CD4-positive, CD25-positive, alpha-beta regulatory T cell (primary cell): ENCODE measurements at places on chromosomes 16 and 17.

DNA sequence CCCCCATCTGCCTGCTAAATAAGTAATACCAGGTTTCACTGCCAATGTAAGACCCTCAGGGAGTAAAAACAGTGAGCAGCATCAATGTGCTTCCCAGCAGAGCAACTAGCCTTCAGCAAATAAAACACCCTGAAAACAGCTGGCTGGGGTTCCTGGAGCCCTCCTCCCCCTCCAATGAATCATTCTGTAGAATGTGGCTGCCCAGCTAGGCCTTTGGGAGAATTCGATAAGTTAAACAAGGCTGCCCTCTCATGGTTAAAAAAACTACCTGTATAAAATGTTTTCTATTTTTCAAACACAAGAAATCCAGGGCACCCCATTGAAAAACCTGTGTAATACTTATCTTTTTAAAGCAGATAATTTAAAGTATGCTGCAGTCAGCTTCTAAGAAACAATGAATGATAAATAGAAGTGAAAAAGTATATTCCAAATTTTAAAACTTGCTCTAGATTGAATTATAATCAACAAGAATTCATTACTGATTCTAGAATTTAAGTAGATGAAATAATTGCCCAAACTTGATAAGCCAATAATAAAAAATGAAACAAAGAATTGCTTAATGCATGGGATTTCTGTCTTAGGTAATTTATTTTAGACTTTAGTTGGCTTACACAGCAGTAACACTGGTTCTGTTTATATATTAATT, 9.4 kb upstream of the TOM1L1 start:
- H3K36me3 ChIP-seq: no peaks in the 10 kb centered on the region
- H3K4me1 ChIP-seq: no peaks in the 10 kb centered on the region
- H3K27ac ChIP-seq: no peak overlapping the region
- no peaks in the 10 kb centered on the region for H3K27me3 ChIP-seq

GRCh38 chr16:47035436-47035835, 62.0 kb upstream of the DNAJA2 start:
- H3K4me1 ChIP-seq: peaks cover 5% of the 10 kb centered on the region
- H3K27ac ChIP-seq: no peak overlapping the region
- no peaks in the 10 kb centered on the region for H3K36me3 ChIP-seq
- DNase-seq: no peak
- no peaks in the 10 kb centered on the region for H3K27me3 ChIP-seq

DNA sequence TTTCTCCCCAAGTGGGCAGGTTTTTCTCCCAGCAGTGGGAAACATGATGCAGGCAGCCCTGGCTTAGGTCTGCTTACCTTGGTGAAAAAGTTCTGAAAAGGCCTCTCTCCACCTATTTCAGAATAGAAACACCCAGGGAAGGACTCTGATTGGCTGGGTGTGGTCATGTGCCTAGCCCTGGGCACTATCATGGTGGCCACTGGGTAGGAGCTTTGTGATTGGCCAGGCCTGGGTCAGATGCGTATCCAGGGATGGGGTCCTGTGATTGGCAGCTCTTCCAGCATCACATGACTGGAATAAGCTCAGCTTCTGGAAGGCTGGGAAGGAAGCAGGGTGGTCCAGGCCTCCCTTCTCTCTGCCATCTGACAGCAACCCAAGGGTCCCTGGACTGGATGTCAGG, 53.5 kb downstream of the ZDHHC7 start:
- no peaks in the 10 kb centered on the region for H3K4me1 ChIP-seq
- no peaks in the 10 kb centered on the region for H3K36me3 ChIP-seq
- H3K27ac ChIP-seq: no peak overlapping the region
- H3K27me3 ChIP-seq: no peaks in the 10 kb centered on the region

GRCh38 chr17:36686123-36686669, 84.8 kb downstream of the MRM1 start:
- no peak for DNase-seq
- no peak overlapping the region for H3K27ac ChIP-seq
- no peaks in the 10 kb centered on the region for H3K27me3 ChIP-seq
- no peaks in the 10 kb centered on the region for H3K4me1 ChIP-seq
- H3K36me3 ChIP-seq: no peaks in the 10 kb centered on the region
- H3K4me3 ChIP-seq: no peak overlapping the region

GRCh38 chr16:22318690-22319358, 21.6 kb downstream of the POLR3E start:
- H3K36me3 ChIP-seq: peaks cover 70% of the 10 kb centered on the region
- no peak overlapping the region for H3K4me3 ChIP-seq
- H3K27me3 ChIP-seq: no peaks in the 10 kb centered on the region
- peak; percentile 57 for DNase-seq
- H3K27ac ChIP-seq: no peak overlapping the region

DNA sequence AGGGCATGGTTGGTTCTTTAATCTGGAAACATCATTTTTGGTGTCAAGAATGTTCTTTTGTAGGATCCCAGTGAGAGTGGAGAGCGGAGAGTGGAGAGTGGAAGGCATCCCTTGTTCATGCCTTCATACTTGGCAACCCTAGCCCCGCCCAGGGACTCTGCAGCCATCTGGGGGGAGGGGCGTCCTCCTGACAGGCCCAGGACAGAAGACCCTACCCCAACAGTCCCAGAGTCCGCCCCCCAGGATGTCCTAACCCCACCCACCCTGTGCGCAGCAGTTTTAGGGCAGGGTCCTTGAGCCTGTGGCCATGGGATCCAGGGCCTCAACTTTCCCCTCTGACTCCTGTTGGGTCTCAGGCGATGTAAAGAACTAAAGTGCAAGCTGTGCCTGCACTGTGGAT, 4.5 kb downstream of the SLC26A11 start:
- peaks cover 8% of the 10 kb centered on the region for H3K36me3 ChIP-seq
- no peak for DNase-seq

DNA sequence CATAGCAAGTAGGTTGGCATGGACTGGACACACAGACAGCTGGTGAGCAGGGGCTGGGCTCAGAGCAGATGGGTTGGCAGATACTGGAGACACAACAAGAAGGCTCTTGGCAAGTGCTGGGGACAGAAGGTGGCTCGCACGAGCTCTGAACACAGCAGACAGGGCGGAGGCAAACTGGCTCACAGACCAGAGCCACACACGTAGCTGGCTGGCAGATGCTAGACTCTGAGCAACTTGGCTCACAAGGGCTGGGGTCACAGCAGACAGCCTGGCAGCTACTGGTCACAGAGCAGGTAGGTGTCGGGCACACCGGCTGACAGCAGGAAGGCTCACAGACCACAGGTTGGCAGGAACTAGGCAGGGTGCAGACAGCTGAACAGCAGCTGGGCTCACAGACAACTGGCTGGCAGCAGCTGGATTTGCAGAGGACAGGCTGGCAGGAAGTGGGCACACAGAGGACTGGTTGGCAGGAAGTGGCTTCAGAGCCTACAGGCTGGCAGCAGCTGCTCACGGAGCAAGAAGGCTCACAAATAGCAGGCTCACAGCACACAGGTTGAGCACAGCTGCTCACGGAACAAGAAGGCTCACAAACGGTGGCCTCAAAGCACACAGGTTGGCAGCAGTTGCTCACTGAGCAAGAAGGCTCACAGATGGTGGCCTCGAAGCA, 725 bp downstream of the KRTAP16-1 start:
- peak overlapping the region; percentile 83 for H3K27ac ChIP-seq
- no peaks in the 10 kb centered on the region for H3K27me3 ChIP-seq
- H3K4me3 ChIP-seq: peak overlapping the region; percentile 49
- peak; percentile 93 for DNase-seq
- H3K4me1 ChIP-seq: peaks cover 55% of the 10 kb centered on the region

- H3K36me3 ChIP-seq: no peaks in the 10 kb centered on the region
- H3K4me3 ChIP-seq: peak overlapping the region; percentile 57
- DNase-seq: no peak
- peaks cover 18% of the 10 kb centered on the region for H3K4me1 ChIP-seq
Measured at GRCh38 chr17:75295201-75296158, 6.2 kb upstream of the SLC25A19 start.

GRCh38 chr16:89095491-89095951, 1.9 kb downstream of the ACSF3 start:
- no peak for DNase-seq
- peak overlapping the region; percentile 76 for H3K27ac ChIP-seq
- peaks cover 7% of the 10 kb centered on the region for H3K36me3 ChIP-seq
- no peaks in the 10 kb centered on the region for H3K27me3 ChIP-seq
- no peak overlapping the region for H3K4me3 ChIP-seq
- peaks cover 69% of the 10 kb centered on the region for H3K4me1 ChIP-seq

DNA sequence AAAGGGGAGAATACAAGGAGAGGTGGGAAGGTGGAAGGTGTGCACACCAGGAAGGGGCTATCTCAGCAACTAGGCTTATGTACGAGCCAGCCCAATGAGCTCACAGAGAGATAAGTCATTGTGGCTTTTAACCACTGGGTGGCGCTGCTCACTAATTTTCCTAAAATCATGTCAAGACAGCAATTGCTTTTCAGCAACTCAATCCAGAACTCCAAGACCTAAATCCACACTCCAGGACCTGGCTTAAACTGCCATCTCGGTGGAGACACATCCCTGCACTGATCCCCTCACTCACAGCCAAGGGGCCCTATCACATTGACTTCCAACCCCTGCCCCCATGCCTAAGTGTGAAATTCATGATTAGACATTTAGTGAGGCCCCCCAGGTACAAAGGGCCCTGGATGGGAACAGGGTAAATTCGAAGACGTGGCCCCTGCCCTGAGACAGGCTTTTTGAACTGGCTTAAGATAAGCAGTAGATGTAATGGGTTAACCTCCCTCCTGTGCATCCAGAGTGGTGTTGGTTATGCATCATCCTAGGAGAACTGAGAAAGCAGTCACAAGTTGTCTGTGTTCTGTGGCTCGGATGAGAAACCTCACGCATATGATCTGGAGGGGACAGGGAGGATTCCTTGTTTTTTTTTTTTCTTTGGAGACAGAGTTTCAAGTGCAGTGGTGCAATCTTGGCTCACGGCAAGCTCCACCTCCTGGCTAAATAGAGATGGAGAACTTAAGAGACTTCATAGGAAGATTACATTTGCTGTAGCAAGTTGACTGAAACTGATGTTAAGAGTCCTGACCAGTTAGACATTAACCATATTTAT, 11.5 kb downstream of the CCL16 start:
- DNase-seq: peak; percentile 72
- H3K36me3 ChIP-seq: no peaks in the 10 kb centered on the region
- no peak overlapping the region for H3K27ac ChIP-seq
- H3K27me3 ChIP-seq: no peaks in the 10 kb centered on the region
- no peak overlapping the region for H3K4me3 ChIP-seq

DNA sequence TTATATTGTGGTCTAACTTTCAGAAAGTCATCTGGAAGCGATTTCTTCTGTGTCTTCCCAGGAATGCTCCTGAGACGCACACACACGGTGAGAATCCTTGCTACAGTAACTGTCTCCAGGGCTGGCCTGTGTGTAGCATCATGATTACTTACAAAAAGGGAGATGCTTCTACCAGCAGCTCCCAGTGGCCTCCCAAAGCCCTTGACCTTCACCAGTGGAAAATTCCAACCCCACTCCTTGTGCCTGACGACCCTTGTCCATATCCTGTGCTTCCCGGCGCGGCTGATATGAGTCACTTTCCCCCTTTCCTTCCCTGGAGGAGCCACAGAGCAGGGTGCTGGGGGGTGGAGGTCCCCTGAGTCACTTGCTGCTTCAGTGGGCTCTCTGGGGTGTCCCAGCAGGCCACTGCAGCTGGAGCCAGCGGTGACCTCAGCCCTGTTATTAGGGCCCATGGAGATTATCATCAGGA, 22.1 kb upstream of the NAT9 start:
- H3K4me1 ChIP-seq: no peaks in the 10 kb centered on the region
- H3K4me3 ChIP-seq: no peak overlapping the region
- DNase-seq: no peak
- peaks cover 55% of the 10 kb centered on the region for H3K36me3 ChIP-seq

DNA sequence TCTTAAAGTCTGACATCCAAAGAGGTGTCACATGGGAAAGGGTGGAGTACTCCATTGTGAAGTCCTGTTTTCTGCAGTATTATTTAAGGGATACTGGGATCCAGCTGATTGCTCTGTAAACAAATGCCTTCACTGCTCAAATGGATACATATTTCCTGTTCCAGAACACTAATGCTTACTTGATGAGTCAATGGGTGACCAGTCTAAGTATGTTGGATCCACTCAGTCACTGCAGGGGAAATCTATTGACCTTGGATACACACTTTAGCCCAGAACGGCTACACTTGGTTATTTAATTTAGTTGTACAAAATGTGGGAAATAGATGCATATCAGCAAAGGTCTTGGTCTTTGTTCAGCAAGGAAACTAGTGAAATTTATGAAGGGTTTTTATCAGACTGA, 261.4 kb downstream of the MAP2K4 start:
- DNase-seq: no peak
- no peak overlapping the region for H3K27ac ChIP-seq
- H3K36me3 ChIP-seq: no peaks in the 10 kb centered on the region
- H3K27me3 ChIP-seq: no peaks in the 10 kb centered on the region
- H3K4me3 ChIP-seq: no peak overlapping the region

DNA sequence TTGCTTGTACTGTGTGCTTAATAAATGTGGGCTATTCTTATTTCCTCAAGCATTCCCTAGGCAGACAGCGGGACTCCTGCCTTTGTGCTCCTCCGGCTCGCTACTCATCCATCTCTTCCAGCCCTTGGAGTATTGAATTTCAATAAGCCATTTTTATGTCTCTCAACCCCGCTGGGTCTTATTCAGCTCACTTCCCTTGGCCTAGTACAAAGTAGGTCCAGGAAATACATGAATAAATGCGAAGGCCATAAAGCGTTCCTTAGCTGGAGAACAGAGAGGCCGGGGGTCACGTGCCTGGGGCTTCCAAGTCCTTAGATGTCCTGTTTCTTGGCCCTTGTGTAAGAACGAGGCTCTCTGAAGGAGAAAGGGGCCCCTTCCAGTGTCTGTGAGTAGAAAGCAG, 236.7 kb upstream of the ASIC2 start:
- H3K27ac ChIP-seq: no peak overlapping the region
- no peaks in the 10 kb centered on the region for H3K27me3 ChIP-seq
- DNase-seq: no peak
- H3K36me3 ChIP-seq: no peaks in the 10 kb centered on the region

GRCh38 chr16:87550495-87550961, 51.8 kb upstream of the JPH3 start:
- no peaks in the 10 kb centered on the region for H3K4me1 ChIP-seq
- H3K27ac ChIP-seq: no peak overlapping the region
- no peaks in the 10 kb centered on the region for H3K27me3 ChIP-seq

- H3K36me3 ChIP-seq: no peaks in the 10 kb centered on the region
- DNase-seq: no peak
- H3K27ac ChIP-seq: no peak overlapping the region
- no peaks in the 10 kb centered on the region for H3K27me3 ChIP-seq
Measured at GRCh38 chr17:32277284-32277683, 11.7 kb downstream of the RHBDL3 start.

DNA sequence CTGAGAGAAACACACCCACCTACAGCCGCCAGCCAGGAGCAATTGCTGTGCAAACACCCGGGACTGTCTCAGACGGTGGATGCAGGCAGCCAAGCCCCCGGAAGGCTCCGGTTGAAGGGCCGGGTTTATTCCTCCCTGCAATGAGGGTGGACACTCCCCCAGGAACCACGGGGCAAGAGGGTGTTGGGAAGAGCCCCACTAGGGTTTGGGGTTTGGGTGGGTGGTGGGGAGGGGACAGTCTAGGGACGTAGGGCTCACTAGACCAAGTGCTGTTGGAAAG, 19.2 kb downstream of the JPH3 start:
- DNase-seq: no peak
- no peaks in the 10 kb centered on the region for H3K27me3 ChIP-seq
- H3K27ac ChIP-seq: no peak overlapping the region

- DNase-seq: no peak
- H3K4me1 ChIP-seq: no peaks in the 10 kb centered on the region
- no peak overlapping the region for H3K27ac ChIP-seq
- H3K4me3 ChIP-seq: no peak overlapping the region
- peaks cover 11% of the 10 kb centered on the region for H3K27me3 ChIP-seq
Measured at GRCh38 chr17:45792995-45793755, 9.1 kb downstream of the CRHR1 start.
